ENCODE measurements at places on chromosomes 1 and 21. TPM values are rescaled to one million over a fixed set of nuclear protein-coding genes. Genes with fewer than 3 reads are reported as not detected.
A peak's percentile ranks its signal among the peaks of the same experiment; 100 is the strongest.

The DOCK7 gene
- total RNA-seq: 20.8 TPM

The TCHHL1 gene
- not detected for total RNA-seq

- no peak overlapping the region for H3K4me3 ChIP-seq
- DNase-seq: no peak
- H3K27ac ChIP-seq: no peak overlapping the region
- no peaks in the 10 kb centered on the region for H3K36me3 ChIP-seq
Observed at GRCh38 chr1:8013800-8014199, 12.3 kb downstream of the ERRFI1 start.

- no peaks in the 10 kb centered on the region for H3K36me3 ChIP-seq
- H3K4me1 ChIP-seq: no peaks in the 10 kb centered on the region
- no peak overlapping the region for H3K27ac ChIP-seq
Observed at GRCh38 chr1:18989896-18990295, 33.4 kb upstream of the IFFO2 start.

- H3K36me3 ChIP-seq: no peaks in the 10 kb centered on the region
- no peaks in the 10 kb centered on the region for H3K4me1 ChIP-seq
- DNase-seq: no peak
- no peak overlapping the region for H3K4me3 ChIP-seq
- no peaks in the 10 kb centered on the region for H3K27me3 ChIP-seq
Observed at GRCh38 chr1:171061425-171062143, 29.1 kb upstream of the FMO3 start.

DNA sequence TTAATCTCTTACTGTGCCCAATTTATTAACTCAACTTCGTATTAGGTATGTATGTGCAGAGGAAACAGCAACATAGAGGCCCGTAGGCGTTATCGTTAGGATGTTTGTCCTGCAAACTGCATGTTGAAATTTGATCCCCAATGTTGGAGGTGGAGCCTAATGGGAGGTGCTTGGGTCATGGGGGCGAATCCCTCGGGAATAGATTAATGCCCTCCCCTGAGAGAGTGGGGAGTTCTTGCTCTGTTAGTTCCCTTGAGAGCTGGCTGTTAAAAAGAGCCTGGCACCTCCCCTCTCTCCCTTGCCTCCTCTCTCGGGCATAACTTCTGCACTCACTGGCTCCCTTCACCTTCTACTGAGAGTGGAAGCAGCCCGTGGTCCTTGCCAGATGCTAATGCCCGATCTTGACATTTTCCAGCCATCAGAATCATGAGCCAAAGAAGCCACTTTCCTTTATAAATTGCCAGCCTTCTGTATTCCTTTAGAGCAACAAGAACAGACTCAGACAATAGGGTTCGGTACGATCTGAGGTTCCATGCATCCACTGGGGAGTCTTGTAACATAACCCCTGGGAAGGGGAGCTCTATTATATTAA, 149.0 kb upstream of the RAB4A start:
- DNase-seq: no peak
- H3K4me3 ChIP-seq: no peak overlapping the region
- no peak overlapping the region for H3K27ac ChIP-seq
- no peaks in the 10 kb centered on the region for H3K27me3 ChIP-seq
- no peaks in the 10 kb centered on the region for H3K36me3 ChIP-seq

DNA sequence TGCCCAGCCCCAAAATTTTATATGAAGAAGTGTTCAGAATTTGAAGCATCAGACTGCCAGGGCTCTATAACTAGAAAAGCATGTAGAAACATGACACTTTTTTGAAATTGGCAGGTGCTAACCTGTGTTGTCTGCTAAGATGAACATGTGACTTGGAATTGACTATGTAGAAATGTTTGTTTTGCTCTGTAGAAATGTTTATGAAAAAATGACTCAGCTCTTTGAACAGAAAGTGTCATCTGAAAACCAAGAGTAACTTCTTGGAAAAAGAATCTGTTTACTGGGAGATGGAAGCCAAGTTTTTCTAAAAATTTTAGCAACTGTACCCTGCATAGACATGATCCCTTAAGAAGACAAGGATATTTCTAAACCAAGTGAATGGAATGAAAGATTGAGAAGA, 59.2 kb downstream of the LHX9 start:
- no peaks in the 10 kb centered on the region for H3K4me1 ChIP-seq
- no peaks in the 10 kb centered on the region for H3K27me3 ChIP-seq
- DNase-seq: no peak
- no peaks in the 10 kb centered on the region for H3K36me3 ChIP-seq
- no peak overlapping the region for H3K27ac ChIP-seq

The KRTAP24-1 gene
- not detected for total RNA-seq

The TNFRSF9 gene
- total RNA-seq: 0.53 TPM

The PLEKHA6 gene
- 0.52 TPM for total RNA-seq

The SYTL1 gene
- 146 TPM for total RNA-seq

DNA sequence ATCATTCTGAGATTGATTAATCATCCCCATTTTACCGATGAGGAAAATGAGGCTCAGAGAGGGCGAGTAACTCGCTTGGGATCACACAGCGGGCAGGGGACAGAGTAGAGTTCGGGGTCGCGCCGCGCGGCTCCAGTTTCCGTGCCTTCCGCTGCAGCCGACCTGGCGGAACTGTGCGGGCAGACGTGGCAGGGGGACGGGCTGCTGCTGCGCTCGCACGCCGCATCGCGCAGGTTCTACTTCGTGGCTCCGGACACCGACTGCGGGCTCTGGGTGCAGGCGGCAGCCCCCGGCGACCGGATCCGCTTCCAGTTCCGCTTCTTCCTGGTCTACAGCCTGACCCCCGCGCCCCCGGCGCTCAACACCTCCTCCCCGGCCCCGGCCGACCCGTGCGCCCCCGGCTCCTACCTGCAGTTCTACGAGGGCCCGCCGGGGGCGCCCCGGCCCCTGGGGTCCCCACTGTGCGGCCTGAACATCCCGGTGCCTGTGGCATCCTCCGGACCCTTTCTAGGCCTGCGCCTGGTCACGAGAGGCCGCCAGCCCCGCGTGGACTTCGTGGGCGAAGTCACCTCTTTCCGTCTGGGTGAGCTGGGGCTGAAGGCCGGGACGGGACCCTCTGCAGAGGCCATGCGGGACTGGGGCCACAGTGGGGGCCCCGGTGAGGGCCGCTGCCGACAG, 2.3 kb downstream of the LDLRAD2 start:
- no peak overlapping the region for H3K4me3 ChIP-seq
- peak; percentile 20 for DNase-seq
- H3K4me1 ChIP-seq: no peaks in the 10 kb centered on the region
- peaks cover 12% of the 10 kb centered on the region for H3K27me3 ChIP-seq
- no peak overlapping the region for H3K27ac ChIP-seq
- H3K36me3 ChIP-seq: no peaks in the 10 kb centered on the region

- H3K27ac ChIP-seq: no peak overlapping the region
- H3K27me3 ChIP-seq: peaks cover 63% of the 10 kb centered on the region
- H3K4me3 ChIP-seq: no peak overlapping the region
- peaks cover 23% of the 10 kb centered on the region for H3K4me1 ChIP-seq
Observed at GRCh38 chr1:90831910-90832309, 114.8 kb upstream of the BARHL2 start.

DNA sequence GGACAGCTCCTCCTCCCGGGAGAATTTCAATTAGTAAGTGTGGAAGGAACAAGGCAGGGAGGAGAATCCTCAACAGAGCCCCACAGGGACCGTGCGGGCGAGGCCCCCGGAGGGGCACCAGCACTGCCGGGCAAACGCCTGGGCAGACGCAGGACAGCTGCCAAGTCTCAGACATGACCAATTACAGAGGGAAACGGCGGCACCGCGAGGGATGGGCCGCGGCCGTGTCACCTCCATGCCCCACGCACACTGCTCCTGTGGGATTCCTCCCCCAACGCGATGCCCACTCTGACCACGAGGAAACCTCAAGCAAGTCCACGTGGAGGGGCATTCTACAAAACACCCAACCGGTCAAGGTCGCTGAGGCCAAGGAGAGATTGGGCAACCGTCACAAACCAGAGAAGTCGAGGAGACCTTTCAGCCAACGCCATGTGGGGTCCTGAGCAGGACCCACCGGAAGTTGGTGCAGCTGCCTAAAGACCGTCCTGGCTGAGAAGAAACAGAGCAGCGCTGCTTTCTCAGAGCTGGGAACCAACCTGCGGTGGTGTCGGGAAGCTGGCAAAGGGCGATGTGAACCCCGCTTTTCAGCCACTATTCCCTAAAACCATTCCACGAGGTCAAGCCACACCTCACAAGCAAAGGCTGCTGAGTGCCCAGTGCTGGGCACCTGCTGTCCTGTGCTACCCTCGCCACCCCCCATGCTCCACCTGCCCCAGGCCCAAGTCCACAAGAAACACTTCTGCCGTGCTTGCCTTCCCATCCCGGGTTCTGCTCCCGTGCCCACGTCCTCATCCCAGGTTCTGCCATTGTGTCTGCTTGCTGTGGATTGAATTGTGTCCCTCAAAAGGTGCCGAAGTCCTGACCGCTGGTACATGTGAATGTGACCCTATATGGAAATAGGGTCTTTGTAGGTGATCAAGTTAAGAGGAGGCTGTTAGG, 1.4 kb upstream of the KRTAP10-4 start:
- H3K4me1 ChIP-seq: no peaks in the 10 kb centered on the region
- H3K27me3 ChIP-seq: no peaks in the 10 kb centered on the region
- no peak overlapping the region for H3K4me3 ChIP-seq
- no peak overlapping the region for H3K27ac ChIP-seq
- no peaks in the 10 kb centered on the region for H3K36me3 ChIP-seq

Data from CD4-positive, alpha-beta memory T cell (primary cell).